Panc1 (cell line): ENCODE measurements at places on chromosomes 4 and X.

- DNase-seq: no peak
These were observed 67.6 kb upstream of the SLC7A3 start for GRCh38 chrX:70998411-70999027.

DNA sequence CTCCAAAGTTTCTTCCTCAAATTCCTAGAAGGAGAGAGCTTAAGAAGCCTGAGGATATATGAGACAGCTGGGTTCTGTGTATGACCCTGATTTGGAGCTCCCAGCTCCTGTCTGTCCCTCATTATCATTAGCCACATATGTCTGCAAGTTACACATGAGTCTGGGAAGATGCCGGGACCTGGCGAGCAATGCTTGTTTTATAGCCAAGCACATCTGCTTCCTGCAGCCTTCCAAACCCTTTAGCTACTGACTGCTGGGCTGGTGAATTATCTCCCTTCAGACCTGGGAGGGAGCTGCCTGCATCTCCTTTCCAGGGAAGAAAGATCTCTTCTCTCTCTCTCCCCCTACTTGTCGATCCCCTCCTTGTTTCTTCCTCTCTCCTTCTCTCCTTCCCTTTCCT lies 556.7 kb upstream of the BOD1L1 start:
- DNase-seq: no peak

GRCh38 chr4:80918004-80918403 lies 112.5 kb upstream of the BMP3 start:
- no peak for DNase-seq

GRCh38 chrX:14363728-14364127 lies 165.6 kb upstream of the GLRA2 start:
- DNase-seq: no peak

- DNase-seq: no peak
These were observed 6.2 kb downstream of the RTL5 start for GRCh38 chrX:72125331-72126047.

DNA sequence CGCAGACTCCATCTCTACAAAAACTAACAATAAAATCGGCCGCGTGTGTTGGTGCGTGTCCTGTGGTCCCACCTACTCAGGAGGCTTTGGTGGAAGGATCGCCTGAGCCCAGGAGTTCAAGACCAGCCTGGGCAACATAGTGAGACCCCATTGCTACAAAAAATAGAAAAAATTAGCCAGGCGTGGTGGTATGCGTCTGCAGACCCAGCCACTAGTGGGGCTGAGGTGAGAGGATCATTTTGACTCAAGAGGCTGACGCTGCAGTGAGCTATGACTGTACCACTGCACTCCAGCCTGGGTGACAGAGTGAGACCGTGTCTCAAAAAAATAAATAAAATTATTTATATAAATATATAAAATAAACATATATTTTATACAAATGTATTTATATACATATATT lies 22.3 kb downstream of the ASMTL start:
- DNase-seq: no peak

- DNase-seq: no peak
These were observed 76.8 kb downstream of the JAKMIP1 start for GRCh38 chr4:6123541-6123940.

DNA sequence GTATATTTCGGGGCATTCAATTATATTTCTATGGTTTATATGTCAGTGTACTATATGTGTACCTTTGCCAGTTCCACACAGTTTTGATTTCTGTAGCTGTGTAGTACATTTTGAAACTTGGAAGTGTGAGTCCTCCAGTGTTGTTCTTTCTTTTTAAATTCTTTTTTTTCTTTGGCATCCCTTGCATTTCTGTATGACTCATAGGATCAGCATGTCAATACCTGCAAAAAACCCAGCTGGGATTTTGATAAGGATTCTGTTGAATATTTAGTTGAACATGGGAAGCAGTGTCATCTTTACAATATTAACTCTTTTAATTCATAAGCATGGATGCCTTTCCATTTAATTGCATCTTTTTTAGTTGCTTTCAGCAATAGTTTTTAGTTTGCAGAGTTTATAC lies 100.0 kb downstream of the SH3BGRL start:
- no peak for DNase-seq

DNA sequence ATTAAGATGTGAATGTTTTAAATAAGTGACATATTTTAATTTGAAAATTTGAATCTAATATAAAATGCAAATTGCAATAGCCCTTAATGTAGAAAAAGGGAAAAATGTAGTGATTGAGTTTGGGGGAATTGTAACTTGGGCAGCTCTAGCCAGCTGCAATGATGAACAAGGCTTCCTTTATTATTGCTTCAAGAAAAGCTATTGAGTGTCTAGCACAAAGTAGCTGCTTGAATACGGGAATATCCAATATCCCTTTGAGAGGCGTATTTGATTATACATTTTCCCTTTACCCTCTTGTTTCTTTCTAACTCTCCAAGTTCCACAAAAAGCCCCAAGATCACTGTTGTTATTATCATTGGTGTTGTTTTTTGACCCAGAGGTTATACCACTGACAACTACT lies 21.8 kb downstream of the IL1RAPL1 start:
- no peak for DNase-seq

DNA sequence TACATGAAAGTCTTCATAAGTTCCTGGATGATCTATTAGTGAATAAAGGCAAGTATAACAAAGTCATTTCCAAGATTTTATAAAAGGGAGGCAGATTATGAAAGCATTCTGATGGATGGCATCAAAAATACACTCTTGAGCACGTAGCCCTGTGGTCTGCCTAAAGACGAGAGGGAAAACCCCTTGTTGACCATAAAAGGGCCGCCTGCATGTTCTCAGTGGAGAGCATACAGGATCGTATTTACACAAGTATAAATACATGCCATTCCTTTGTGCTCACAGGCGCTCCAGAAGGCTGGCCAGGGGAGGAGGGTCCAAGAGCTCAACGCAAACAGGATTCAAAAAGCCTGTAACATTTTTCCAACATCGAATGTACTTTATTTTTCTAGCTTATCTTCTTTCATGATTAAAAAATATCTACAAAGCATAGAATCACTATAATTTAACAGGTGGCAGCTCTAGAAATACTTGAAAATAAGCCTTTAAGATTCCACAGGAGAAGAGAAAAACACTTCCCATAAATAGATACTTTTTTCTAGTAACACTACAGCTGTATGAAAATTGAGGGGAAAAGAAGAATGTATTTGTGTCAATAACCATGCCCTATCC lies 29.6 kb downstream of the PDGFC start:
- no peak for DNase-seq

- no peak for DNase-seq
These were observed 418.0 kb upstream of the PITX2 start for GRCh38 chr4:111040904-111041303.

DNA sequence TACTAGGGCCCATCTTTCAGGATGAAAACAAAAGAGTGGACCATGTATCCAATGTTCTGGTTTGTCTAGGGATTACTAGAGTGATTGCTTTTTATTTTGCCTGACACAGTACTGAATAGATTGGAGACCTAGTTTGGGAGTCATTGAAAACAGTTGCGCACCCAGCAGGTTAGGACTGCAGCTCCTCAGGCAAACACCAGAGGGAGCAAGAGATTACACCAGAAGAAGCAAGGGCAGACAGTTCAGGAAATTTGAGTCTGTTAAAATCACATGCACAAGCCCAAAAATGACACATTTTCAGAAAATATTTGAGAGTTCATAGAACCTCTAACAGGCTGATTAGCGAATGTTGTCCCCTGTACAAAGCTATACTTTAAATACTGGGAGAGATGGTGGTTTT lies 55.6 kb downstream of the CYLC1 start:
- no peak for DNase-seq

DNA sequence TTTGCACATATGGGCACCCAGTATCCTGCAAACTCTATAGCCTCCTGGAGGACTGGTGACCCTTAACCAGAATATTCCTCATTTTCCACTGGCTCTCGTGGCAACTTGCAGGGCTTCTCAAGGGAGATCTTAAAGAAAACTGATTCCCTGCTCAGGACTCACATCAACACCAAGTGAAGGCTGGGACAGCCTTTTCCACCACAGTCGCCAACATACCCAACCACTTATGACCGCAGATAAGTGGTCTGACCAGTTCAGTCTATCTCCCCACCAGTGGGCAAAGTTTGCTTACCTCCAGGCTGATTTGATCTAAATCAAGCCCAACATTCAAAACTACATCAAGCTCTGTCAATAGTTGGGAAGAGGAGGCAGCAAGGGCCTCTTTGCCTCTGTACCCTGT lies 289.3 kb upstream of the GATB start:
- DNase-seq: no peak

DNA sequence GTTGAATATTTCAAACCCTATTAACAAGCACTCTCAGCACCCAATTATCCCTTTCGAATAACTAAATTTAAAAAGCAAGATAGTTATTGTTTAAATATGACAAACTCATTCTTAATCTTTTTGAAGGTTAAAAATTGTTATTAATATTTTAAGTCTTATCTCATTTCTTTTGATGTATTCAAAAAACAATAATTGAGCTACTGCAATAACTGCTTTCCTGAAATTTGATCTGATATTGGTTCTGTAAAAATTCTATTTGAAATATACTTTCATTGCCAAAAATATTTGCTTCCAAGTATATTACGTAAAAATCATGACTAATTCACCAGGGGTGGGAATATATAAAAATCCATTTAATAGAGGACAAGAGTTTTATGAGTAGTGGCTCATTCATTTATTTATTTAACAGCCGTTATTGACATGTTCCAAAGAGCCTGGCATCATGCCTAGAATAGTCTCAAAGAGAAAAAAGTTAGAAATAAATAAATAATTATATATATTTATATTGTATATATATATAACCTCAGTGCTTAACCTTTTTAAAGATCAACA lies 34.4 kb downstream of the GLRA3 start:
- no peak for DNase-seq

GRCh38 chr4:84971319-84971932 lies 4.9 kb upstream of the WDFY3 start:
- DNase-seq: no peak

DNA sequence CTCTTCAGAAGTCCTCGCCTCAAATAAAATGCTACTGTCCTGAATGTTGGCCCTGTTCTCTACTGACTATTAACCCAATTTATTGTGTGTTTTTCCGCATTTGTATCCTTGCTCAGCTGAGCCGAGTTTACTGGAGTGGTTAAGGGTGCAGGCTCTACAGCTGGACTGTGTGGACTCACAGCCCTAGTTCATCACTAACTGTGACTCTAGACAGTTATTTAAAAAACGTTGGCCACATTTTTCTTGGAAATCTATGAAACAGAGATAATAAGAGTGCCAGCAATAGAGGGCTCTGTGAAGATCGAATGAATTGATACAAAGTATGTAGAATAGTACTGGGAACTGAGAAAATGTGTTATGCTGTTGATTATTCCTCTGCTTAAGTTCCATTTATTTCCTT lies 2.9 kb upstream of the GUF1 start:
- DNase-seq: no peak

GRCh38 chr4:157980158-157980557 lies 192.7 kb downstream of the GASK1B start:
- DNase-seq: no peak

GRCh38 chr4:162232349-162232748 lies 68.5 kb upstream of the FSTL5 start:
- no peak for DNase-seq

DNA sequence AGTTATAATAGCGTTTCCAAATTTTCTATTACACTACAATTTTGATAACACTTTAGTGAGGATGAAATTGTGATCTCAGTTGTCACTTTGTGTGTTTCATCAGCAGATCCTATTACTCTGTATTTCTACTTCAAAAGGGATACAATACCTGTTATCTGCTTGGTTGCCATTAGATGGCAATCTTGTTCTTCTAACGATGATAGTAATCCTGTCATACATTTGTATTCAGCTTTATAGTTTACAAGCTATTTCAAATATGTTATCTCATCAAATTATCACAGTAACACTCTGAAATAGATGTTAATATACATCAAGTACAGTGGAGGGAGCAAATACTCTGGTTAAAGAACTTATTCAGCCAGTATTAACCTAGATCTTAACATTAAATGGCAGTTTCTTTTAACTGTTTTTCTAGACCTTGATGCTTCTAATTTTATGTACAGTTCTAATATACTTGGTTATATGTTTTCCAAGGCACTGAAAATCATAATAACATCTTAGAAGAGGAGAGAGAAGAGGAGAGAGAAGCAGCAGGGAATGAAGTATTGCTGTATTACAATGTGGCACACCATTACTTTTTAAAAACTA lies 292.0 kb downstream of the CCSER1 start:
- DNase-seq: no peak

- DNase-seq: no peak
These were observed 99.8 kb upstream of the NOCT start for GRCh38 chr4:138915756-138916155.

GRCh38 chr4:144590020-144590419 lies 55.9 kb upstream of the HHIP start:
- DNase-seq: no peak

DNA sequence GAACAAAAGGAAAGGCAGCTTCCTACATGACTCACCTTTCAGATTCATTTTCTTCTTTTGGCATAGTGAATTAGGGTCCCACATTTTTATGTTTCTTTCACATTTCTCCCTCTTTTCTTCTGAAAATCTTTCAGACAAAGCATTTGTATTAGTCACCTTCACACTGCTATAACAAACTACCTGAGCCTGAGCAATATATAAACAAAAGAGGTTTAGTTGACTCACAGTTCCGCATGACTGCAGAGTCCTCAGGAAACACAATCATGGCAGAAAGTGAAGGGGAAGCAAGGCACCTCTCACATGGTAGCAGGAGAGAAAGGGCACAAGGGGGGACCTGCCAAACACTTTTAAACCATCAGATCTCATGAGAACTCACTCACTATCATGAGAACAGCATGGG lies 36.9 kb downstream of the MAGEA9 start:
- no peak for DNase-seq

DNA sequence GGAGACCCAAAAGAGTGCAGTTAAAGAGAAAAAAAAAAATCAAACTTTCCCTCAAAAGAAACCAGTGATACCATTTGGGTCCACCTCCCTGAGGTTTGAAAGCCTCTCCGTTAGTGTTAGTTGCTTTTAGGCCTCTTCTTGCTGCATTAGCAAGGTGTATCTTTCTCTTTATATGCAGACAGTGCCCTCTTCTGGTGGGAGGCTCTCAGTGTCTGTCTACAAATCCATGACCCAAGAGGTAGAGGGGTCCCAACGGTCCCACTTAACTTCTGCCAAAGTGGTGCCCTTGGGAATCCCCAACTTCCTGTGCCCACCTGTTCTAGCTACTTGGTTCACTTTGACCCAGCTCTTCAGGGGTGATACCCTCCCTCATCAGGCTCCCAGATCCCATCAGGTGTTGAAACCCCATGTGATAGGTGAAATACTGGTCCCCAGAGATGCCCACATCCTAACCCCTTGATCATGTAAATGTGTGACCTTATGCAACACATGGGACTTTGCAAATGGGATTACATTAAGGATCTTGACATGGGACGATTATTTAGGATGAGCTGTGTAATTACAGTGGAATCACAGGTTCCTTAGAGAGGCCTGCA lies 63.7 kb upstream of the CD99 start:
- DNase-seq: no peak

GRCh38 chrX:31136144-31136611 lies 64.3 kb upstream of the FTHL17 start:
- DNase-seq: no peak

DNA sequence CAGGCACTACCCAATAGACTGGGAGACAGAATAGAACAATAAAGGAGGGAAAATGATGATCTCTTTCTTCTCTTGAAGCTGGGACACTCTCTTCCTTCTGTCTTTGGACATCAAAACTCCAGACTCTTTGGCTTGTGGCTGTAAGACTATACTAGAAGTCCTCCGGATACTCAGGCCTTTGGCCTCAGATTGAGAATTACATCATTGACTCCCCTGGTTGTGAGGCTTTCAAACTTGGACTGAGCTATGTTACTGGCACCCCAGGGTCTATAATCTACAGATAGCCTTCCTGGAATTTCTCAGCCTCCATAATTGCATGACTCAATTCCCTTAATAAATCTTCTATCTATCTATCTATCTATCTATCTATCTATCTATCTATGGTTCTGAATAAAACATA lies 294.2 kb upstream of the CT83 start:
- no peak for DNase-seq
